CD4-positive, alpha-beta T cell treated with Interleukin-6 at 100 ng/mL for 8 hours (primary cell): ENCODE measurements at places on chromosomes 4 and X.

DNA sequence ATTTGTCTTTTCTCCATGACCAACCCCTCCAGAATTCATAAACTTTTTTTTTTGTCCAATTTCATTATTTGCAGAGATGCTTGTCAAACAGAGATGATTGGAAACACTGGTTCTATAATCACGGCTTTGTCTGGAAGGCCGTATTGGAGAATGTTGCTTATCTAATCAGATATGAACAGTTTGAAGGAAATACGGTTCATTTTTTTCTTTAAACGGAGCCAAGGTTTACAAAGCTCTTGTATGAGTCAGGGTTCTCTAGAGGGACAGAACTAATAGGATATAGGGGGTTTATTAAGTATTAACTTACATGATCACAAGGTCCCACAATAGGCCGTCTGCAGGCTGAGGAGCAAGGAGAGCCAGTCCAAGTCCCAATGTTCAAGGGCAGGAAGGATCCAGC lies 1415.8 kb downstream of the C4orf33 start:
- DNase-seq, result no peak

DNA sequence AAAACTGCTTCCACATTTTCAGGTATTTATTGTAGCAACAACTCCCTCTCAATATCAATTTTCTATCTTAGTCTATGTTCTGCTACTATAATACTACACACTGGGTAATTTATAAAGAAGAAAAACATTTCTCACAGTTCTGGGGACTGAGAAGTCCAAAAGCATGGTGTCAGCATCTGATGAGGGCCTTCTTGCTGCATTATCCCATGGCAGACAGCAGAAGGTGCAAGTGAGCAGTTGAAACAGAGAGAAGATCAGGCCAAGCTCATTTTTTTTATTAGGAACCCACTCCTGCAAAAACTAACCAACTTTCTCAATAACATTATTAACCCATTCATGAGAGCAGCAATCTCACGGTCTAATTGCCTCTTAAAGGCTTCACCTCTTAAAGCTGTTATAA lies 376.0 kb downstream of the RAB28 start:
- DNase-seq, result no peak

GRCh38 chr4:143140696-143141095 lies 44.0 kb upstream of the USP38 start:
- DNase-seq, result no peak

GRCh38 chr4:83390944-83391343 lies 56.3 kb upstream of the HPSE start:
- no peak for DNase-seq

GRCh38 chrX:32139476-32139875 lies 1067.6 kb upstream of the FTHL17 start:
- no peak for DNase-seq

DNA sequence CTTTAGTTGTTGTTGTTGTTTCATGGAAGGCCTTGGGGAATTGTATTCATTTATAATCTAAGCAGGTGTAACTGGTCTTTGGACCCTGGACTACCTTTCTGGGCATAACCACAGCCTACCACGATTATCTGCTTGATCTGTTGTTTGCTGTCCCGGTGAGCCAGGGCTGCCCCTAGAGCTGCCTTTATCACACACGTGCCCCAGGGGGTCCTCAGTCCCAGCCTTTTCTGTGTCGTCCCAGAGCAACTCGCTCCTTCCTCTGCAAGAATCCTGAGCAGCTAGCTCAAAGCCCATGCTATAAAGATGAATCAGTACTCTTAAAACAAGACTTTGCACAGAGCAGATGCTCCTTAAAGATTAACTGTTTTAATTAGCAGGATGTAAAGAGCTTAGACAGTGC lies 273.2 kb downstream of the EVC2 start:
- DNase-seq, result no peak

GRCh38 chrX:132948648-132949260 lies 9.7 kb downstream of the HS6ST2 start:
- no peak for DNase-seq

DNA sequence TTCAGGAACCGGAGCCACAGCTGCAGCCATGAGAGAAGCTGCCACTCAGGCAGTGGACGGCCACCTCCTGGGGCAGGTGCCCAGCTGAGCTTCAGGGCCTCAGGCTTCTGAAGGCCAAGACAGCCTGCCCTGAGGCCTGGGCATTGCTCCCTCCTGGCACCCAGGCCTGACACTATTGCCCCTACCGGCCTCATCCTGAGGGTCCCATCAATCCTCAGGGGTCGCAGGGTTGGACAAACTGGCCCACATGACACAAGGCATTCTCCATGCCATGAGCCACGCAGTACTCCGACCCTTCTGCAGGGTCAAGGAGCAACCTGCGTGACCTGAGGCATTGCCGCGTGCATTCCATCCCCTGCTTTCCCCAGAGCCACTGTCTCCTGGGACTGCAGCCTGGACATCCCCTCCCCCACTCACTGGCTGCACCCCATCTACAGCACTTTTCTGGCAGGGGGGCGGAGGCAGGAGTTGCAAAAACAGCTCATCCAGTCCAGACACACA lies 3.0 kb upstream of the ZFP92 start:
- no peak for DNase-seq

- DNase-seq, result no peak
These were observed 20.2 kb upstream of the GATB start for GRCh38 chr4:151781026-151781425.

DNA sequence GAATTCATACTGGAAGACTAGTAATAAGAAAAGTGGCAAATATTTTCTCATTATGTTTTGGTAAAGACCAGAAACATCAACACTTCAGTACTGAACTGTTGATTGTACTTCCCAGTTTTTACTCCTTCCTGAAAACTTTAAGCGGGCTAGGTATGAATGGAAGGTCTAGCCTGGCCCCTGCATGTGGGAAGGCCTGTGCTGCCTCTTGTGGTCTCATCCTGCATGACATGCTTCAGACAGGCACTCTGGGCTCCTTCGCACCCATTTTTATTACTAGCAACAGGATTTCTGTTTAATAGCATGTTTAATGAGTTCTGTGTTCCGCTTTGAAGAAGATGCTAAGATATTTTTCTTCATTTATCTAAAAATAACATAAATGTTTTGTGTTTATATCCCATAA lies 279.1 kb downstream of the ANK2 start:
- DNase-seq, result no peak

- DNase-seq, result no peak
These were observed 143.5 kb upstream of the LNX1 start for GRCh38 chr4:53734584-53735353.

GRCh38 chr4:120080533-120080932 lies 13.9 kb upstream of the MAD2L1 start:
- no peak for DNase-seq

DNA sequence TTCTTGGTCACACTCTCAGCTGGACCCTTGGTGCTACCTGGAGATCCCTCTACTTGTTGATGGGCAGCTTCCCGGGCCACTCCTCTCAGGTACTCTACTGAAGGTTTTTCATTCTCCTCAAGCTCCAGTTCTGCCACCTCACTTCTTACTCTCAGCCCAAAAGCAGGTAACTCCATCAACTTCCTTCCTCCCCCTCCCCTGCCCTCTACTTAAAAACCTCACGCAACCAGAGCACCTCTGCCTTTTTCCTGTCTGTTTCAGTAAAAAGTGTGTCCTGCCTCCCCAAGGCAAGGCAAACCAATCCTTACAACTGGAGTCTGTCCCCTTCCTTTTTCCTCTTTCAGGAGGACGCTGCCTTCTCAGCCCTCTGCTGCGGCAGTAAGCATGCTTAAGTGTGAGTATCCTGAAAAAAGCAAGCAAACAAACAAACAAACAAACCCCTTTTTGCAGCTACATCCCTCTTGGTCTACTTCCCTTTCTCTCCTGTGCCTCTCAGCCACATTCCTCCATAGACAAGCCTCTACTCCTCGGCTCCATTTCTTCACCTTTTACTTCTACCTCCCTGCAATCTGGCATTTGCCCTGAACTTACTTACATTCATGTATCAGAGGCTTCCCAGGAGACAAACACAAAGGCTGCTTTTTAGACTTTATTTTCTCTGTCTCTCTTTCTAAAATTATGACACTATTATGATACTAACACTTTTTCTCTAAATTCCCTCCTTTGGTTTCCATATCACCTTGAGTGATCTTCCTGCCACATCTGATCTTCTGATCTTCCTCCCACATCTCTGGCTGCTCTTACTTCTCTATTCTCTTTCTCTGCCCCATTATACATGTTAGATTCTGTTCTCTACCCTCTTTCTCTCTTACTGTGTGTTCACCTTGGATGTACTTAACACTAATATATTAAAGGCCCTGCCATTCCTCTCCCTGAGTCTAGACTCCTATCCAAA lies 5.4 kb downstream of the ALPK1 start:
- DNase-seq, result peak; percentile 50

DNA sequence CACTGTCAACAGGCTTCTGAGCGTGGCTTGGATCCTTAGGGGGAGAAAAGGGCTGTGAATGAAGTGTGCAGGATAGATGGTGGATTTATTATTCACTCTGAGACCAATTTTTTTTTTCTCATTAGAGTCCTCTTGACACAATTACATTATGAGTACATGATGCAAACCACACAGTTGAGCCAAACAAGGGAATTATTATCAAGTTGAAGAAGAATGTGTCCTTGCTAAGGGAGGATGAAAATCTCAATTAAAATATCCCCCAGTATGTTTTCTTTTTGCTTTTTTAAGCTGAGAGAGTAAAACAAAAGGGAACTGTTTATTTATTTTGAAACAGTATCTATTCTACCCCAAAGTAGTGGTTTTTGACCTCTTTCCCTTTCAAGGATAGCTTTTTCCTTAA lies 40.4 kb downstream of the RPS3A start:
- no peak for DNase-seq

GRCh38 chrX:107659768-107660167 lies 31.5 kb downstream of the PRPS1 start:
- DNase-seq, result peak; percentile 41

- DNase-seq, result no peak
These were observed 478.0 kb downstream of the KCNIP4 start for GRCh38 chr4:21470535-21470934.

GRCh38 chr4:15951781-15952180 lies 11.2 kb downstream of the FGFBP2 start:
- DNase-seq, result no peak

DNA sequence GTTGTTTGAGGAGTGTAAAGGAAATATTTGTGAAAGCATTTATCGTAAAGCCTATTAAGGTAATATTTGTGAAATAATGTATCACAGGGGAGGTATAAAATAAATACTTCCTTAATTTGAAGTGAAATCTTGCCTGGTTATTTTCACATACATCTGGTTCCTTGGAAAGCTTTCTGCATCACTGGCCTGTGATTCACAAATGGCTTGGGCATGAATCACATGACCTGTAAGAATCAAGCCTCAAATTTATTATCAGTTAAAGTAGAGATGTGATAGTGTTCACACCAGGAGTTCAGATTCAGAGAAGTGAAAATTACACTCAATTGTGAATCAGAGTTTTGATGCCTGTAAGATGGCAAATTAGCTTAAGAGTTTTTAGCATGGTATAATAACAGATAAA lies 1911.4 kb downstream of the STIM2 start:
- no peak for DNase-seq

DNA sequence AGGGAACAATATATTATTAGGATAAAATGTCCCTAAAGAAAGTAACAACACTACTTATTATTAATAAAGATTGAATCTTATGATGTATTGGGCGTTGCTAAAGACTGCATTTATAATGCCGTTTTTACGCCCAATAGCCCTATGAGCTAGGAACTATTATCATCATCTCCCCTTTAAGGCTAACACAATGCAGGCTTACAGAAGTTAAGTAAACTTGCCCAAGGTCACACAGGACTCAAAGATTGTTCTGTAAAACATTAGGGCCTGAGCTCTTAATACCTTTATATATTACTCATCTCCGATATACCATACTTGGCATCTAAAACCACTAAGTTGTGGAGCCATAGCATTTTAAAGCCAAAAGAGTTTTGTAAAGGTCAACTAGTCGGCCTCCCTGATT lies 149.5 kb downstream of the FAM13A start:
- DNase-seq, result no peak

GRCh38 chr4:7426525-7427171 lies 8.1 kb downstream of the PSAPL1 start:
- DNase-seq, result no peak

DNA sequence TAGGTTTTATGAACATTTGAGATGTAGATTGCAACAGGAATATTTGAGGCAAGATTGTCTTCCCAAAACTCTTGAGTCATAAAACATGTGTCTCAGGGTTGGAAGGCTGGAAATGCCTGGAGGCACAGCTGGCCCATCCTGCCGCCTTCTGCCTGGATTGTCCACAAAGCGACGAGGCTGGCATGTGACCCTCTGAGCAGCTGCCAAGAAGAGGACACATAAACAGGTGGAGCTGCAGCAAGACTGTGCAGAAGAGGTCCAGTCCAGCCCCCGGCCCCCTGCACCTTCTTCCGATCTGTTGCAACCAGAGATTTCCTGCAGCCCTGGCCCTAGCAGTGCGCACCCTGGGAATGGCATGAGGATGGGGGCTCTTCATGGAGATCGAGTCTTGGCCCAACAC lies 101.9 kb upstream of the BCOR start:
- no peak for DNase-seq

DNA sequence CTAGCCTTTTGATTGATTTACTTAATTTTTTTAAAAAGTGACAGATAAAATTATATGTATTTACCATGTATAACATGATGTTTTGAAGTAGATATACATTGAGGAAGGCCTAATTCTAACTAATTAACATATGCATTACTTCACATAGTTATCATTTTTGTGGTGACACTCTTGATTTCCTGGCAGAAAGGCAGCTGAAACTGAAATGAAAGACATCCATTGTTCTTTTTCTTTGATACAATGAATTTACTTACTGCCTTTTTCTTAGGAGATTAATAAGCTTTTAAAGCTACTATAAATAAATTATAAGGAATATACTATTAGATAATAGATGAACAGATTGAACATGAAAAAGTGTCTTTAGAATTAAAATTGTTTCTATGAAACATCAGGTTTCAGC lies 26.7 kb downstream of the ANKRD50 start:
- no peak for DNase-seq

- DNase-seq, result no peak
These were observed 72.4 kb upstream of the ZCCHC13 start for GRCh38 chrX:74231625-74232024.

DNA sequence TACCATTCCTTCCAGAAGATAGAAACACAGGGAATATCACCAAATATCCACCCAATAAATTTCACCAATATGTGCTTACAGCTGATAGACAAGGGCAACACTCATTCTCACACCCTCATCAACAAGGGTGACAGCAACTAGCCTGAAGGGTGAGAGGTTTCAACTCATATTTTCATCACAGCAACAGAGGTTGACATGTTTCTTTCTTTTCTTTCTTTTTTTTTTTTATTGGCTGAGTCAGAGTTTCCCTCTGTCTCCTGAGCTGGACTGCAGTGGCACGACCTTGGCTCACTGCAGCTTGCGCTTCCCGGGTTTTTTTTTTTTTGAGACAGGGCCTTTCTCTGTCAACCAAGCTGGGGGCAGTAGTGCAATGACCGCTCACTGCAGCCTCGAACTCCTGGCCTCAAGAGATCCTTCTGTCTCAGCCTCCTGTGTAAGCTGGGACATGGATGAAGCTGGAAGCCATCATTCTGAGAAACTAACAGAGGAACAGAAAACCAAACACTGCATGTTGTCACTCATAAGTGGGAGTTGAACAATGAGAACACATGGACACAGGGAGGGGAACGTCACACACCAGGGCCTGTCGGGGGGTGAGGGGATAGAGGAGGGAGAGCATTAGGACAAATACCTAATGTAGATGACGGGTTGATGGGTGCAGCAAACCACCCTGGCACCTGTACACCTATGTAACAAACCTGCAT lies 27.5 kb upstream of the ASMTL start:
- DNase-seq, result no peak
